Ecto neural progenitor cell (in vitro differentiated cells): ENCODE measurements at places on chromosomes 12 and 14.

DNA sequence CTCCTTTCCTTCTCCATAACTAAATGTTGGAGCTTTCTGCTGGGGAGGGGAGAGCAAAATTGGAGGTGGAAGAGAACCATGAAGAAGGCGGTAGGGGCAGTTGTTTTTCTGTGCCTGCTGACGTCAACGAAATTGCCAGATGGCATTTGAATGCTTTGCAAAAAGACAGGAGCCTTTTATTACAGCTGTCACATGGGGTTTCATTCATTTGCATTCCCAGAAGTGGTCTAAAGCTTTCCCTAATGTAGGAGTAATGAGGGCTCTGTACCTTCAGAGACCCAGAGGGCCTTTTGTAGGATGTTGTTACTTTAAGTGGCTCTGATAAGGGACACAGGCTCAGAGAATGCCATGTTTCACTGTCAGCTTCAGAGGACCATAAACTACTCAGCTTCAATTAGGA lies 107.1 kb upstream of the SLCO1C1 start:
- no peak for DNase-seq

DNA sequence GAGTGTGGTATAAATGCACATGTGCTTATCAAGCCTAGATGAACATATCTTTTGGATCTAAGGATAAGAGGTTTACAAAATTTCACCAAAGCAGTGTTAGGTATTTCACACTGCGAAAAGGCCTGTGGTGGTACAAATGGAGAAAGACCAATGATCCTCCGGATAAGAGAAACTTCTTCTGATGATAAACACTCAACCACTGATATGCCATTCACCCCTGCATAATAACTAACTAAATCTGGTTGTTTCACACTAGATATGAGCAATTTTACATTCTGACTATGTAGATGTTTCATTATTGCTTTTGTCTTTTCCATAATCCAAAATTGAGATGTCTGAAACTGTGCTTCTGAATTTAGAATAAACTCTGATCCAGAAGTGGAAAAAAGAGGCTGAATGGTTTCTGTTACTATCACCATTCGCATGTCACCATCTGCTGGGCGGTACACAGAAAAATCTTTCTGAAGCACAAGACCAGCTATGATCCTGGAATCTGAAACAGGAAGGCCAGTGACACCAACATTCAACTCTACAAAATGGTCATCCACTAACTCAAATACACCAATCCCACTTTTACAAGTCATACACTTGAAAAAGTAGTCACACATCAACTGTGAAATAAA lies 1.3 kb downstream of the BBS10 start:
- no peak for DNase-seq

- DNase-seq: no peak
These were observed 214.6 kb downstream of the PHETA1 start for GRCh38 chr12:111154147-111154834.

DNA sequence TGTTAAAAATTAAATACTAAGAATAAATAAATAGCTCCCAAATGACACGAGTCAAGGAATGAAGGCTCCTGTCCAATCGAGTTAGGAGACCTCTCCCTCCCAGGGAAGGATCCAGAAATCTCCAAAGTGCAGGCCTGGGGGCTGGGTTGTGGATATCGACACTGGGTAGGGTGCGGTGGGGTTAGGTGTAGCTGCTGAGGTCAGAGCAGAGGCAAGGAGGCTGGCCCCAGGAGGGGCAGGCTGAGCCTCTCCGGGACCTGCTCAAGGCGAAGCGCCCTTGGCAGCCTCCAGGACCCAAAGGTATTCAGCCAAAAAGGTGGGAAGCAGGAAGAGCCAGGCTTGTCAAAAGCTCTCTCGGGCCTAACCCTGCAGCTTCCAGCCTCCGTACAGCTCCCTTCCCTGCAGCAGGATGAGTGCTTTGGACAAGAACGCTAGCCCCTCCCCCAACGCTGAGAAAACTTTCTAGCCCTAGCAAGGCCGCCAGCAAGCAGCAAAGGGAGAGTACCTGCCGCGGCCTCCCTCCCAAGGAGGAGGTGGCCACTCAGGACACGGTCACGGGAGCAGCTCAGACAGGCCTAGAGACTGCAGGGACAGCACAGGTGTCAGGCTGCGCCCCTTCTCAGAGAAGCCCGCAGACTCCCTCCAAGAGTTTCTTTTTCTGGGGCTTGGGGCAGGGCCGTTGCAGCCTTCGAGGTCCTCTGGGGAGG lies 3.7 kb upstream of the PNMA1 start:
- DNase-seq: peak; percentile 74
